Activated CD4-positive, CD25-positive, alpha-beta regulatory T cell treated with anti-CD3 and anti-CD28 coated beads, Interleukin-2, amount 50 U/mL, for 16 hours (primary cell): ENCODE measurements at places on chromosomes 5 and 9.

DNA sequence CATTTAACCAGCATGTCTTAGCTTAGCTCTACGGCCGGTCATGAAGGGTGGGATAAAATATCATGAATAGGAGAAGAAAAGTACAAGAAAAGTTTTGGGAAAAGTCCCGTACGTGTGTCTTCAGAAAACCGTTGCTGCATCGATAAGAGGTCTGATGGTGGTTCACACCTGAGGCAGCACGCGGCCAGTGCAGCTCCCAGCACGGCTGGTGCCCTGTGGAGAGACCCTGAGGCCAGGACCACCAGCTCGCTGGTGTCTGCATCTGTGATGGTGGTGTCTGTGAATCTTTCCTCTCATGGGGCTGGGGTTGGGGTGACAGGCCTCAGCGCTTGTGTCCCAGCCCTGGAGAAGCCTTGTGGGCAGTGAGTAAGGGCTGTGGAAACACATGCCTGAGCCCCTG, 148.9 kb upstream of the IRX4 start:
- DNase-seq: no peak

GRCh38 chr9:20980832-20981455, 50.5 kb downstream of the HACD4 start:
- DNase-seq: no peak

GRCh38 chr5:54986269-54986654, 869 bp upstream of the ESM1 start:
- DNase-seq: no peak

DNA sequence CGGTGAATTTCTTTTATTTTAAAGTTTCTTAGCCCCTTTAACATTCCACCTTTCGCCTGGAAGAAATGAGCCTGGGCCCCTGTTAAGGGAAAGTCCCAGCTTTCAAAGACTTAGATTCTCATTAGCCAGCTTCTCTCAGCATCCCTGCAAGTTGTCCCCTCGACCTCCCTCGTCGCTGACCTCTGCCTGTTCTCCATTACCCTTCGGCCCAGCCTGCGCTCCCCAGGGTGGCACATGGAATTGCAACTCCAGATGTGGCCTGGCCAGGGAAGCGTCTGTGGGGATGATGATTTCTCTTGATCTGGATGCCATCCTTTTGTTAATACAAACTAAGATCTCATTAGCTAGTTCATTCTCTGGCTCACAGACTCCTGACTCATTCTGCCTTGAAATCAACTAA, 43.4 kb upstream of the FANCC start:
- no peak for DNase-seq

DNA sequence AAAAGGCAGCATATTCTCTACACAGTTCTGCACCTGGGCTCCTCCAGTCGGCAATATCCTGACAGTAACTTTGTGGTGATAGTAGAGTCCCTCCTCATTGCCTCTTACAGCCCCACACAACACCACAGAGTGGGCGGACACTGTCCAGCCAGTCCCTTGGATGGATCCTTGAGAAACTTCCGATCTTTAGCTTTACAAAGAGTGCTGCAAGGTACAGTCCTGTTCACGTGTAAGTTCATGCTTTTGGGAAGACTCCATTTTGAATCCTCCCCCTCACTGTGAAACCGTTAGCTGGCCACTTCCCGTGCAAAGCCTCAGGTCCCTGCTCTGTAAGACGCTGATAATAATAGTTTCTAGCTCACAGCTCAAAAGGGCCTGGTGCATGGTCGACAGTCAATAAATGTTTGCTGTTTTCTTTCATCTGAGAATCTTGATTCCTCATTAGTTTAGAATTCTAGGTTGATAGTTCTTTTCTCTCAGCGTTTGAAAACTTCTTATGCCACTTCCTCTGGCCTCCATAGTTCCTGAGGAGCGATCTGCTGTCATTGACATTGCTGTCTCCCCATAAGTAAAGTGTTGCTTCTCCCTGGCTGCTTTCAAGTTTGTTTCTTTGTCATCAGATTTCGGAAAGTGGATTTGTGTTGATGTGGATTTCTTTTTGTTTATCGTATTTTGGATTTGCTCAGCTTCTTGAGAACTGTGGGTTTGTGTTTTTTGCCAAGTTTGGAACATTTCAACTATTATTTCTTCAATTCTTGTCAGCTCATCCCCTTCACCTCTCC, 82.9 kb downstream of the COL23A1 start:
- DNase-seq: no peak
